HT1080 (cell line): ENCODE measurements at places on chromosomes 3 and 15.

- peak; percentile 58 for DNase-seq
These were observed 66.6 kb upstream of the TBC1D5 start for GRCh38 chr3:17808994-17809393.

- no peak for DNase-seq
These were observed 60.5 kb downstream of the NR2F2 start for GRCh38 chr15:96390986-96391385.

- DNase-seq, result no peak
These were observed 14.6 kb upstream of the TFRC start for GRCh38 chr3:196096382-196096953.

DNA sequence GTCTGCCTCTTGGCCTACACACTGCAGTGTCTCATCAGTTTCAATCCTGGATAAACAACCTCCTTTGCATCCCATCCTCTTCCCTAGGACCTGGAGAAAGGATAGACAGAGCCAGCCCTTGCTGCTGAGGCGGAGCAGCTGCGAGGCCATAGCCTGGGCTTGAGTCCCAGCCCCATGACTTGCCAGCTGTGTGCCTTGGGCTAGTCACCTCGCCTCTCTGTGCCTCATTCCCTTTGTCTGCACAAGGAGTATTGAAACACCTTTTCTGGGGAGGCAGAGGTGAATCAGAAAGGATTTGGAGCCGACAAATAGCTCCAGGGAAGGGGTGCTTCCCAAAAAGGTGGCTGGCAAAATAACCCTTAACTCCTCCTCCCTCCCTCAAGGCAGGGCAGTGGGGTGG is 65.0 kb upstream of the SLC6A1 start:
- no peak for DNase-seq
